ENCODE measurements at places on chromosomes 2 and 18.

DNA sequence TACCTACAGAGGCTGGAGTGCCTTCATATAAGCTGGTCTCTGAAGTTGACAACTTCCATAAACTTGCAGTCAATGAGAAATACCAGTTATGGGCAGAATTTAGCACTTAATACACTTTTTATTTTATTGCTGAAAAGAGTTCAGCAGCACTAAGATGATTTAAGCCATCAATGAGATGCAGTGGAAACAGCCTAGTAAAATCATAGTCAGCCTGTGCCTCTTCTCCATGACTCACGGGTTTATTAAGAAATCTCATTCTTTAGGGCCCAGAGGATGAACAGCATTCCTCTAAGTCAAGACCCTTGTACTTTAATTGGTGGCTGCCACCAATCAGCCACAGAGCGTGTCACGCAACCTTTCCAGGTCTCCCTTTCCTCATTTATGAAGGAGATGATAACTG is 1357.9 kb upstream of the CELF4 start:
- no peak for DNase-seq

DNA sequence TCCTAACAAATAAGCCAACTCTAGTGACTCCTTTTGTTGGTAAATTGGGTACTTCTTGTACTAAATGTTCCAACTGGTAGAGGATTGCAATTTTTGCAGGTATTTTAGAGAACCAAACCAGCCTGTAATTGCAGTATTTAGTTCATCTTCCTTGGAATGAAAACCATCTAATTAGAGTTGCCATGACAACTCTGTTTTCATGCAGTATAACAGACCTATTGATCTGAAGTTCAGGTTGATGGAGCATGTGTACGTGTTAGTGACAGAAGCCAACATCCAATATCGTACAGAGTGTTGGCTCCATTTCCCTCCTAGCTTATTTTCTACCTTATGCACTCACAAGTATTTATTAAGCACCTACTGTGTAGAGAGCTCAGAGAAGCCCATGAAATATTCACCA is 176.3 kb upstream of the FOSL2 start:
- no peak for DNase-seq

- no peak for DNase-seq
Measured at GRCh38 chr18:46068763-46069162, 3.3 kb downstream of the PSTPIP2 start.

- peak; percentile 74 for DNase-seq
Measured at GRCh38 chr2:203802342-203803052, 65.1 kb upstream of the CTLA4 start.

- no peak for DNase-seq
Measured at GRCh38 chr2:24740142-24740541, 53.0 kb downstream of the PTRHD1 start.

DNA sequence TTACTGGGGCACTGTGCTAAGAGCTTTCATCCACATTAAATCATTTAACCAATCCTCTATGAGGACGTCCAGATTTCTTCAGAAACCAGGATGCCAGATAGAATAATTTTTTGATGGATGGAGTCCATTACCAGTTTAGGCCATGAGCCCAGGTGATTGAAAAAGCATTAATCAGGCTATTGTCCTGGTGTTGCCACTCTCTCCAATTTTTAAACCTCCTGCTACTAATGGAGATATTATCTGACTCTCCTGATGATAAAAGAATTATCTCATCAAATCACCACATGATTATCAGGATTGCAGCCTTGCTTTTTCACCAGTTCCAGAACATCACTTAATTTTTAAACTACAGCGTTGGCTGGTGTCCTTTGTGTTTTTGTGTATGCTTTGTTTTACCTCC is 402.2 kb downstream of the CLIP4 start:
- no peak for DNase-seq

- DNase-seq, result no peak
Measured at GRCh38 chr2:43098539-43098938, 127.9 kb downstream of the ZFP36L2 start.

- DNase-seq, result no peak
Measured at GRCh38 chr18:57480733-57481132, 45.6 kb downstream of the ONECUT2 start.
